ENCODE measurements at places on chromosomes 16 and 17.

GRCh38 chr17:38599398-38599856 lies 6.3 kb downstream of the SRCIN1 start:
- no peak for DNase-seq

DNA sequence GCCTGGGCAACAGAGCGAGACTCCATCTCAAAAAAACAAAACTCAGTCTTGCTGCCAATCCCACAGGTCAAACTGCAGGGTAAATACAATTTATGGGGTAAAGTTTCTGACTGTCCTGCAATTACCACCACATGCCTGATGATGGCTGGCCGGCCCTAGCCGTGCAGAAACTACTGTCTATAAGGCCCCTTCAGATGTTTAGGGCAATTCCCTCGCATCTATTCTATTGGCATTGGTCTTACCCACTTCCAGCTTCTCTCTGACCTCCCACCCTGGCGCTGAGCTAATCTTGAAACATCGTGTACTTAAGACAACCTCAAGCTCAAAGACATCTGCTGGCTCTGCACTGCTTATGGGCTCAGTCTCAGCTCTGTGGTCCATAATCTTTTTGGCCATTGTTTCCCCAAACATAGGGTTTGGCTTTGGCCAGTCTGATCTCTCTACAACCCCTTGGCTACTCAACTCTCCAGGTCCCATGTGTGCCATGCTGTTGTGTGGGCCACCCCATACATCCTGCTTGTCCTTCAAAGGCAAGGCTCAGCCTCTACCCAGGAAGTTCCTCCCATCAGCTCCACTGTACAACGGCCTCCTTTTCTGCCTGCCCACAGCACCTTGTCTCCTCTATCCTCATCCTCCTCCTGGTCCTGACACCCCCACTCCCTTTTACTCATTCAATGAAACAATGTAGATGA lies 16.6 kb downstream of the MAP3K14 start:
- DNase-seq = no peak

DNA sequence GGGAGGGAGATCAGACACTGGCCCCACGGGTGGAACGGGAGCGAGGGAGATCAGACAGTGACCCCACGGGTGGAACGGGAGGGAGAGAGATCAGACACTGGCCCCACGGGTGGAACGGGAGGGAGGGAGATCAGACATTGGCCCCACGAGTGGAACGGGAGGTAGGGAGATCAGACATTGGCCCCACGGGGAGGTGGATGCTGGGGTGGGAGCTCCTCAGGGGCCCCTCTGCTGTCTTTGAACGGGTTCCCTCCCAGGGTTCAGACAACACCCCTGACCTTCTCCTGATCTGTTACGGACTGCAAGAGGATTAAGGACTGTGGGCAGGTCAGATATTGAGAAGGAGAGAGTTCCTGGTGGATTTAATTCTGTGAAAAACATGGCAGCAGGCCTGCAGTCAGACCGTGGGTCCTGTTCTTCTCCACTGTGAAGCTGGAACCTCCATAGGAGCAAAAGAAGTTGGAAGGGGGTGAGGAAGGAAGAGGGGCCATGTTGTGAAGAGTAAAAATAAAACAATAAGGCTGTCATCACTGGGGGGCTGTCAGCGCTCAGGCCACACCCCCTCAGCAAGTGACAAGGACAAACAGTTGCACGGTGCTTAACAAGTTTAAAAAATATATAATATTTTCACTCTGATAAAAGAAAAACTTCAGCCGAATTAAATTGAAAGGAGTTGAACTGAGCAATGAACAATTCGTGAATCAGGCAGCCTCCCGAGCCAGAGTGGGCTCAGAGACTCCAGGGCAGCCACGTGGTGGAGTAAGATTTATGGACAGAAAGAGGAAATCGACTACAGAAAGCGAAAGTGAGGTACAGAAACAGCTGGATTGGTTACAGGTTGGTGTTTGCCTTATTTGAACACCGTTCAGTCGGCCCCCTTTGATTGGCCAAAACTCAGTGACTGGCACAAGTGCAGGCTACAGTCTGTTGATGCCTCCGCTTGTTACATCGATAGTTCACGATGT lies 348.7 kb upstream of the TNRC6C start:
- DNase-seq = peak; percentile 46

GRCh38 chr16:44655-45054 lies 8.8 kb downstream of the POLR3K start:
- no peak for DNase-seq

GRCh38 chr16:55754056-55754455 lies 78.8 kb downstream of the CES1 start:
- no peak for DNase-seq

DNA sequence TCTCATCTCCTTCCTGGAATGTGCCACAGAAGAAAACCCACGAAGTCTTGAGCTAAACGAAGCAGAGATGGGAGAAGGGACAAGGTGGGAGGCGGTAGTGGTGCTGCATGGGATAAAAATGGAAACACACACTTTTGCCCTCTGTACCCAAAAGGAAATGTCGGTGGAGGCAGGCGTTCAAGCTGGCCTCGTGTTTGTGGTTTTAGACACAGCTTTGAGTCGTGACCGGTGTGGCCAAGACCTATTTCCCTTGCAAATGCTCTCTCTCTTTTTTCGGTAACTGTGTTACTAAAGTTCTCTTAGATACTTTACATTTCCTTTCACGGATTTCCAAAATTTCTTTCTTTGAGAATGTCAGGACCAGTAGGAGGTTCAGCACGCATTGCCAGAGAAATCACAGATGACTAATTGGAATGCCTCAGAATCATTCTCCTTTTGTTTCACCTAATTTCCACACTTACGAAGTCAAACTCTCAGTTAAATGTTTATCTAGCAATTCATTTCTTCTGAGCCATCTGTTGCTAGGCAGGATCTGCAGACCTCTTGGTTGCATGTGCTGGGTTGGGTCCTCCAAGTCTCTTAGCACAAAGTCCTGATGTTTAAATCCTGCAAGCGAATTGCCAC lies 412.3 kb downstream of the MAF start:
- no peak for DNase-seq

- DNase-seq = no peak
These were observed 31.7 kb upstream of the CFAP20 start for GRCh38 chr16:58160855-58161254.

GRCh38 chr16:29645694-29646187 lies 17.3 kb upstream of the SPN start:
- DNase-seq = no peak

DNA sequence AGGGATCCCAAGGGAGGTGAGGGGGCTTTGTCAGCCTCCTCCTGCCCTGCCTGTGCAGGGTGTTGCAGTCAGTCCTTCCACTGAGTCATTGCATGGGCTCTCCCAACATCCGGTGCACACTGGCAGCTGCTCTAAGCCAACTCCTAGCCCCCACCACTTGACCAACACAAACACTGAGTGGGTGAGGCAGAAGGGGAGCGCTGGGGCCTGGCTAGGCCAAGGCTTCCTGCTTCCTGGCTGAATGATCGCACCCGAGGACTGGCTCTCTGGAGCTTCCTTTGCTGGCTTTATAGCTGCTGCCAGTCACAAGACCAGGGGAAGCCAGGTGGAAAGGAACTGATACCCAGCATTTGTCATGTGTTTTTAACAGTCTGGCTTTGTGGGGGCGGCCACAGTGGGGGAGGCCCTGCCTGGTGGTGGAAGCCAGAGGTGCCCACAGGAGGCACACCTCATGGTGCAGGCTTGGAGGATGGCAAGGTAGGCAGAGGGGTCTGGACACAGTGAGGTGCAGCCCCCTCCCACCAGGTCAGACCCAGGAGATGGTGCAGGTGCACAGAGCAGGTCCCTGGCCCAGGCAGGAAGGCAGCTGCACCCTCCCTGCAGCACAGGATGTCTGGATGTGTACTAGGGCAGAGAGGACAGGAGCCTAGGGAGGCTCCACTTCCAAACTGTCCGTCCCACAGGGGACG lies 6.8 kb downstream of the MPG start:
- DNase-seq = peak; percentile 53

DNA sequence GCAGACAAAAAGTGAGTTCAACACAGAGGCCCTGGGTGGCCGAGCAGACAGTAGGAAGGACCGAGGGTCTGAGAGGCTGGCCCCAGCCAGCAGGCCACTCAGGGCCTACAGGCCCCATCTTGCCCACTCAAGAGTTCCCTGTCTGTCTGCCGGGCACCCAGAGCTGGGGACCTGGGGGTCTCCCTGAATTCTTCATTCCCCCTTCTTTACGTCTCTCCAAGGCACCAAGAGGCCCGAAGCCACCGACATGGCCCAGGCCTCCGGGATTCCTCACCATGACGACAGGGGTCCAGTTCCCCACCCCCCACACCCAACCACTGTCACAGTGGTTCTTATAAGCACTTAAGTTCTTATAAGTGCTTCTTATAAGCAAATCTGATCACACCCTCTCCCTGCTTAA lies 49.2 kb downstream of the NOS2 start:
- DNase-seq = no peak

GRCh38 chr17:67326440-67326839 lies 39.9 kb downstream of the PSMD12 start:
- no peak for DNase-seq

DNA sequence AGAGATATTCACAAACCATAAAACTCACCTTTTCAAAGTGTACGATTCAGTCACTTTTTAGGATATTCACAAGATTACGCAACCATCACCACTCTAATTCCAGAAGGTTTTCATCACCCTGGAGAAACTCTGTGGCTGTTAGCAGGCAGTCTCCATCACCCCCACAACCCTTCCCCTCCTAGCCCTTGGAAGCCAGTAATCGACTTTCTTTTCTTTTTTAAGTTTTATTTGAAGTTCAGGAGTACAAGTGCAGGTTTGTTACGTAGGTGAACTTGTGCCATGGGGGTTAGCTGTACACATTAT lies 363.5 kb downstream of the CPPED1 start:
- DNase-seq = no peak

DNA sequence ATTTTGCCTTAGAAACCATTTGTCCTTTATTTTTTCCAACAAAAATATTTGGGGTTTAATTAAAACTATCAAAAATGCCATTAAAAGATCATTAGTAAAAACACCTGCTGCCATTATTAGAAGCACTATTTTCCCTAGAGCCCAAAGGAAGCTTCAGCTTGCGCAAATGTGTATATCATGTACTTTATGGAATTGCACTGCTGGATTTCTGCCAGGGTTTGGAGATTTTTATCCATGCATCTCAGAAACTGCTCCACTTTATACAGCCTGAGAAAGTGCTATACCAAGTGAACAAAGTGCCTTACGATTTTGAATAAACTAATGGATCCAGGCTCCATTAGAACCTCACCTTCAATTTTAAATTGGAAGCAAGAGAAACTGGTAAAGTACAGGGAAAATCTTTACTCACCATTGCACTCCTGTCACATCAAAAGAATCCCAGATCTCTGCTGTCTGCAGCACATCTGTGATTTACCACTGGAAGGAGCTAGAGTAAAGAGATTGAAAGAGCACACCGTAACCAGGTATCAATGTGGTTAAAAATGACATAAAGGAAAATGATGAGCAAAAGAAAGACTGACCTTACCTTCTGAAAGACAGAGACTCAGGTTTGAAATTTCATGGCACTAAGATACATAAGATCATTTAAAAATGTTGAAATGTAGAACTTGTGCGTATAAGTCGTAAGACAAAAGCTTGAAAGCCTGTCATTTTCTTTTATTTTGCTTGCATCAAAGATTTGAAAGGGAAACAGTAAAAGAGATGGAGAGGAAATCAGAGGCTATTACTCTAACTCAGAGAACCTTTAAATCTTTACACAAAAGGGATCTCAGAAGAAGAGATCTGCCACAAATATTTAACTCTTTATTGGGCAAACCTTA lies 678.1 kb upstream of the GOT2 start:
- no peak for DNase-seq

- no peak for DNase-seq
These were observed 4.7 kb downstream of the LPCAT2 start for GRCh38 chr16:55513616-55514015.

DNA sequence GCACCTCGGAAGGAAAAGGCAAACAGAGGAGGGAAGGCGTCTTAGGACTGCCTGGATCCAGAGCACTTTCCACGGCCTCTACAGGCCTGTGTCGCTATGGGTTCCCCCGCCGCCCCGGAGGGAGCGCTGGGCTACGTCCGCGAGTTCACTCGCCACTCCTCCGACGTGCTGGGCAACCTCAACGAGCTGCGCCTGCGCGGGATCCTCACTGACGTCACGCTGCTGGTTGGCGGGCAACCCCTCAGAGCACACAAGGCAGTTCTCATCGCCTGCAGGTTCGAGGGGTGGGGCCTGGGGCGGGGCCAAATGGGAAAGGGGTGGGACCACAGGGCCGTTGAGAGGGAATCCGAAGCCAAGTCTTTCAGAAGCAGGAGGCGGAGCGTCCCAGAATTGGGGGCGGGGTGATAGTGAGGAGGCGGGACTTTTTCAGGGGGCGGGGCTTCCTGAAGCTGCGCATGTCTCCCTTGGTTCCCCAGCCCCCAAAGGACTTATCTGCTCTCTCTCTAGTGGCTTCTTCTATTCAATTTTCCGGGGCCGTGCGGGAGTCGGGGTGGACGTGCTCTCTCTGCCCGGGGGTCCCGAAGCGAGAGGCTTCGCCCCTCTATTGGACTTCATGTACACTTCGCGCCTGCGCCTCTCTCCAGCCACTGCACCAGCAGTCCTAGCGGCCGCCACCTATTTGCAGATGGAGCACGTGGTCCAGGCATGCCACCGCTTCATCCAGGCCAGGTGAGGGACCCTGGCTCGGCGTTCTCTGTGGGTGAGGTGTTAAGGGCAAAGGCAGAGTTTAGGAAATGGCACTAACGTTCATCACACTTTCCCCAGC lies 939 bp downstream of the BCL6B start:
- DNase-seq = peak; percentile 89

DNA sequence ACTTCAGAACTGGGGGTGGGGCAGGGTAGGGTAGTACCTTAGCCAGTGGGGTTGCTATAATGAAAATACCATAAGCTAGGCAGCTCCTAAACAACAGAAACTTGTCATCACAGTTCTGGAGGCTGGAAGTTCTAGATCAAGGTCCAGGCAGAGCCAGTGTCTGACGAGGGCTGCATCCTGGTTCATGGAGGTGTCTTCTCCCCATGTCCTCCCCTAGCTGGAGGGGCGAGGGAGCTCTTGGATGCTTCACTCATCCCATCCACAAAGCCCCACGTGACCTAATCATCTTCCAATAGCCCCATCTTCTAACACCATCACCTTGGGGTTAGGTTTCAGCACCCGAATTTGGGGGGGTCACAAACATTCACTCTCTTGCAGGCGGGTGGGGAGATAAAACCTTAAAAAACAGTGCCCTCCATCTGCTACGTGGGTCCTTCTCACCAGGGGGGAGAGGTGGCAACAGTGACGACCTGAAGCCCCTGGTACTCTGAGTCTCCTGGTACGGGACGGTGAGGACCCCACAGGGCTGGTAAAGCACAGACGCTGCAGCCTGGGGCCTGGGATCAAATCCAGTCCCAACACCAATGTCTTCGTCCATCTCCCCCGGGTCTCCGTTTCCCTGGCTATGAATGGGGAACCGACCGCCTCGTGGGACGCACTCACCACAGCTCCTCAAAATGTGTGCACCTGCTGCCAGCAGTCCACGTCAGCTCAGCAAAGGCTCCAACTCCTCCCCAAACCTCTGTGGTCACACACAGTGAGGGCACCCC lies 22.8 kb downstream of the RAB40B start:
- DNase-seq = no peak
